ENCODE measurements at places on chromosomes 7 and 10.

DNA sequence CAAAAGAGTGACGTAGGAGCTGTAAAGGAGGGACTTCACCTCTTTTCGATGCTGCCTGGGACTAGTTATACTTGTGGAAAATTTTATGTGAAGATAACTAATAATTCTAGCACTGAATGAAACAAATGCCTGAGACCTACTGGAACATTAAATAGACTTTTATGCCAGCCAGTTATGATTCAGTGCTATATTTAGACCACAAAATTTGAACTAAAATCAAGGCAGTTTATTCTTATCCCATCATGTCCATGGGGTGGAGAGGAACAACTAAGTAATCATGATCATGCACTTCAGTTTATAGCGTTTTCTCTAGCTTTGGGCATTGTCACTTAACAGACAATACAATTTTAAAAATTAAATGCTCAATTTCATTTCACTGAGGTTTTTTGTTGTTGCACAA is 76.7 kb downstream of the ZEB1 start:
- no peak for DNase-seq

DNA sequence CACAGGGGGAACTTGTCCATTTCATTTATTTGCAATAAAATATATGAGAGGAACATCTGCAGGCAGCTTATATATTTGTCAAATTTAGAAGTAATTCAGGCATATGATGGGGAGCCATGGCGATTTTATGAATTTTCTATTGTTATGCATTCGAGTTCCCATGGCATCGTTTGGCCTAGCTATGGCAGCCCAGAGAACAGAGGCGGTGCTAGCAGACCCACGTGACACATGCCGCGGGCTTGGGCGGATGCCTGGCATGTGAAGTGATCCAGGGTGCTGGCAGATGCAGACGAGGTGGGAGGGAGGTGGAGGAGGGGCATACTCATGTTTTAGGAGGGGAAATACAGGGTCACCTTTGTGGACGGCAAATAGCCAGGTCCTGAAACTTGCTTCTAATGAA is 560.0 kb upstream of the GALNT17 start:
- no peak for DNase-seq

GRCh38 chr10:8114741-8115617 is 60.5 kb downstream of the GATA3 start:
- DNase-seq, result no peak

GRCh38 chr7:142647749-142648148 is 101.5 kb upstream of the PRSS1 start:
- DNase-seq, result no peak

GRCh38 chr7:79968077-79968648 is 166.5 kb upstream of the GNAI1 start:
- DNase-seq, result no peak

DNA sequence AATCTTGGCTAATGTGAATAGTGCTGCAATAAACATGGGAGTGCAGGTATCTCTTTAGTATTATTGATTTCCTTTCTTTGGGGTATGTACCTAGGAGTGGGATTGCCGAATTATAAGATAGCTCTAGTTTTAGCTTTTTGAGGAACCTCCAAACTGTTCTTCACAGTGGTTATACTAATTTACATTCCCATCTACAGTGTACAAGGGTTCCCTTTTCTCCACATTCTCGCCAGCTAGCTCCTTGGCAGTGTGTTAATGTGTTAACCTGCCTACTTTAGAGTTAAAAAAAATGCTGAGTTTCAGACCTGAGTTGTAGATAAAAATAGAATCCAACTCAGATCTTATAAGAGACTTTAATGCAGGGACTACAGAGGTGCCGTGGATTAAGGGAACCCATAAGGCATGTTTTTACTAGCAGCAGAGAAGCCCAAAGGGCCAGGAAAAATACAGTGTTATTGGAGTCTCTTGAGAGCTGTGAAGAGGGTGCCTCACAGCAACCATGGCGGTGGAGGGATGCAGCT is 35.4 kb downstream of the CDK13 start:
- DNase-seq, result no peak

- no peak for DNase-seq
Measured at GRCh38 chr7:113158756-113159155, 40.4 kb upstream of the SMIM30 start.

GRCh38 chr7:111788286-111789047 is 226.2 kb upstream of the IMMP2L start:
- no peak for DNase-seq

DNA sequence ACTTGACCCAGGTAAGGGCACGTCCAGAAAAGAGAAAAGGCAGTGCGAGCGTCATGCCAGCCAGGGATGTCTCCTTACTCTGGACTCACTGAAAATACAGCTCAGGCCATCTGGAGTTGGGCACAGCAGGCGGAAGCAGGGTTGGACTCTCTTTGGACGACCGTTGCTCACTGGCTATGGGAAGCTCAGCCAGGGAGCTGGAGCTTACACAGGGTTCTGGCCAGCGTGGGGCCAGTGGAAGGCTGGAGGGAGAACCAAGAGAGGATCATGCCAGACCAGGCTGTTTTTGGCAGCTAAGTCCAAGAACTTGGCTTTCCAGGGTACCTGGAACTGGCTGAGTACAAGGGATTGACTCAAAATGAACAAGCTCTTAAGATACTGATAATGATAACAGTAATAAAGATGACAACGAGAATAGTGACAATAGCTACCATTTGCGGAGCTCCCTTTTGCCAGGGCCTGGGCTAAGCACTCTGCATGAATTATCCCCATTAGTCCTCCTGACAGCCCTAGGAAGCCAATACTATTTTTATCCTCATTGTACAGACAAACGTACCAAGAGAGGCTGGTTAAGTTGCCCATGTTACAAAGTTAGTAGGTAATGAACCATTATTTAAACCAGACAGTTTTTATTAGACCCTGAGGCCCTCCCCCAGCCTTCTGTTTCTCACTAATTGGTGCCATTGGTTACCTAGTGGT is 177.6 kb downstream of the PTPN20 start:
- no peak for DNase-seq

GRCh38 chr7:33916357-33917081 is 11.2 kb downstream of the BMPER start:
- DNase-seq, result no peak

- DNase-seq, result no peak
Measured at GRCh38 chr10:68470300-68470699, 1.5 kb downstream of the DNA2 start.

GRCh38 chr10:128420623-128421022 is 294.4 kb upstream of the MKI67 start:
- DNase-seq, result no peak

DNA sequence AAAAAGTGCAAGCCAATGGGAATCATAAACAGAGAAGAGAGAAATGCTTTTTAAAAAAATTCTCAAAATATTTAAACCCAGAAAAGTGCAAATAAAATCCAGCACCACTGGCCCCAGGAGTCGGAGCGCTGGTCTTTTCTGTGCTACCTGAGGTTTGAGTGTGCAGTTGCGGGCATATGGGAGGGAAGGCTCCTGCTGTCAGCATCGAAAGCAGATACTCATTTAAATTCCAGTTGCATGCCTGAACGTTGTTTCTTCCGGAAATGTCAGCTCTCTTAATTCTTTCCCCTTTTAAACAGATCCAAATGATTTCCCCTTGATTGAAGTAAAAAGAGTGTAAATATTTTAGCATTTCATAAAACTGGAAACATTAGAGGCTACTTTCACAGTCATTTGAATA is 240.5 kb upstream of the GPR26 start:
- no peak for DNase-seq

DNA sequence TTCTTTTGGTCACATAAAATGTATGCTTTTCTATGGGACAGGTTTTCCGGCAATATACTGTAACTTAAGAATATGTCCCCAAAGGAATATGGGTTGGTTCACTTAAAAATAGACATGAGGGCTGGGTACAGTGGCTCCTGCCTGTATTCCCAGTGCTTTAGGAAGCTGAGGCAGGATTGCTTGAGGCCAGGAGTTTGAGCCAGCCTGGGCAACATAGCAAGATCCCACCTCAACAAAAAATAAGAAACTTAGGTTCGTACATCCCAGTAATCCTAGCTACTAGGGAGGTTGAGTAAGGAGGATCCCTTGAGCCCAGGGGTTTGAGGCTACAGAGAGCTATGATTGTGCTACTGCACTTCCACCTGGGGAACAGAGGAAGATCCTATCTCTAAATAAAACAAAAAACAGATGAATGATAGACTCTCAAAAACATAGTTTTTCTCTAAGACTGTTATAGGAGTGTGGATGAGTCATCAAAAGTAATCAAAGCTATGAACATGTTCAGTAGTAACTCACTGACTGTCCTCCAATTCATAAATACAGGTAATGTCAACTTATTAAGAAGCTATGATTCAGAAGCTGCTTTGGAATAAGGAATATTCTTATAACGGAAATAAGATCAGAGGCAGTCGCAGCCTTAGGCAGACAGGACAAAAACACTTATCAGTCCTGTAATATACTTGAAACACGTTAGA is 2.6 kb upstream of the SEC31B start:
- no peak for DNase-seq

DNA sequence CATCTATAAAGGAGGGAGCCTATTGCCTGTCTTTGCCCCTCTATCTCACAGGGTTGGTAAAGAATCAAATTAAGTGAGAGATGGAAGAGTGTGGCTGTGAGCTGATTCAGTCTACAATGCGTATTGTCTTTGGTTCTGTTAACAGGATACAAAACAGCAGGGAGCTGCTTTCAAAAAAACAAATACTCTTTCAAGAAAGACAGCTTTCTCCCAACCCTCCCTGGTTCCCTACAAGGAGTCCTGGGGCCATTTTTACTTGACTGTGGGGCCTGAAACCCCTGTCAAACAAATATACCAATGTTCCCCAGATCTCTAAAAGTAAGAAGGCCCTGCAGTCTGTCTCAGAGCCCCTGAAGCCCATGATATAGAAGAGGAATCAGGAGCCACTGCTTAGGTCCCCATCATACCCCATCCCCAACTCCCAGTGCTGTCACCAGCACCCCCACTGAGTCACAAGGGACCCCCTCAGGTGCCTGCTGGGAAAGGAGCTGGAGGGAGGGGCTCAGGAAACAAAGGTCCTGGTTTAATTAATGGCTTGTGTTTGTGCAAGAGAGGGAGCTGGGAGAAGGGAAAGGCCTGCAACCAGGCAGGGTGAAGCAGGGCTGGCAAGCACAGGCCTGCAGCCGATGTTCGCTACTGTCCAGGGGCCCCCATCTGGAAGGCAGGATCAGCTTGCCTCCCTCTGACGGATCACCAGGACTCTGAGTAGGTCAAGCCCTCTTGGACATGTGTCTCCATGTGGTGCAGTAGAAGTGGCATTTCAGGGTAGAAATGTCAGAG is 182.0 kb upstream of the GHITM start:
- no peak for DNase-seq

- DNase-seq, result no peak
Measured at GRCh38 chr7:149846436-149847046, 8.4 kb downstream of the ZNF862 start.

DNA sequence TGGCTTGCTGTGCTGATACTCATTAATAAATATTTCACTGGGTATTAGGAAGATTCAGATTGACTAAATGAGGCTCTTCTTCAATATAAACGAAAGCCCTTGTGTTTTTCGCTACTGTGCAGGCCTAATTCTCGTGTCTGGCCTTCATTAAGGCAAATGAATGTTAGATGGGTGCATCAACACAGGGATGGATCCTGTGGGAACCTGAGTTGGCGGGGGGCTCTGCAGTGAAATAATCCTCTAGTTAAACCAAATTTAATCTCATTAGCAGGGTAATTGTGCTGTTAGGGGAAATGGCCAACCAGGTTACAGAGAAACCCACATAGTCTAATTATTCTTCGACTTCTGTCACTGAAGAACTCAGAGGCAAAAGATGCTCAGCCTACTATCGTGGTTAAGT is 325.8 kb upstream of the LRGUK start:
- DNase-seq, result no peak

DNA sequence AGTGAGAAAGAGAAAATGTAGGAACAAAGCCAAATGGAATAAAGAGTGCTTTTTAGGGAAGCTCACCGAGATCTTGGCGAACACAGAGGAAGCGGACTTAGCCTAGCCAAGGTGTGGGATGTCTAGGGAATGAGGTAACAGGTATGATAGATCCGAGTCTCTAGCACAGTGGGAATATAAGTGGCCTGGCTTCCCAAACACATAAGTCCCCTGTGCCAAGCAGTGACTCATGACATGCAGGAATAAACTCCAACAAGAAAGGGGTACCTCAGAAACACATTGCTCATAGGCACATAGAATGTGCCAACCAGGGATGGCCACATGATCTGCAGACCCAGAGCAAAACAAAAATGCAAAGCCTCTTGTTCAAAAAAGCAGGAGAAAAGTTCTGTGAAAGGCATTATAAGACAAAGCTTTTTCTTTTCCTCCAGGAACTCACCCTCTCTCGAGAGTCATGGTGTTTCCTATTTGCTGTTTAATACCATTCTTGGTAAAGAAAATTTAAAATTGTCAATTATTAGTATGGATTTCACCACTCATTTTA is 542.5 kb downstream of the GATA3 start:
- no peak for DNase-seq

- no peak for DNase-seq
Measured at GRCh38 chr7:134763960-134764359, 15.5 kb upstream of the CALD1 start.

DNA sequence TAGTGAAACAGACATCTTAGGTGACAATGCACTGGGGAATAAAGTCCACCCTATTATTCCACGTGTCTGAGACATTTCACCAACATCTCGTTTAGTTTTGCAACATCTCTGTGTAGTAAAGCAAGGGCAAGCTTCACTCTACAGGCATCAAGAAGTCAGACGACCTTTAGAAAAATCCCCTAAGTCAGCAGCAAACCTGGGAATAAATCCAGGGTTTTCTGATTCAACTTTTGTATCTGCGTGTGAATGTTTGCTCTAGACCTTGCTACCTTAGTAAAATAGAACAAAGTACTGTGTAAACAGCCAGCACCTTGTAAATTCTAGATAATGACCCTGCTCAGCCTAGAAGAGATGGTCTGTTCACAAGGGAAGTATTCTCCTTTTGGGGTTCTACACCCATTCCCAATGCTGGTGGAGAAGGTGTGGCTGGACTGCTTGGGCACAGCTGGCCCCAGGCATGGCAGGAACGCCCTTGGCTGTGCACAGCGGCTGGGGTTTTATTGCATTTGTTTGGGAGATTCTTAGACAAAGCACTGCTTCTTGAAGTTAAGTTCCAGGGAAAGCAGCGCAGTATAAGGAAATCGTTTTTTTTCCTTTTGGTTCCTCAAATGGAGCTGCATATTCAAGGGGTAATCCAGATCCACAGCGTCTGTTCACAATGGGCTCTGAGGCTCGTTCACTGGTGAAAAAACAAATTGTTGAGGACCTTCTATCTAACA is 38.3 kb upstream of the GALNTL5 start:
- no peak for DNase-seq

- no peak for DNase-seq
Measured at GRCh38 chr7:155918720-155919390, 106.6 kb upstream of the SHH start.

GRCh38 chr10:112115781-112116385 is 67.7 kb downstream of the GPAM start:
- DNase-seq, result no peak

DNA sequence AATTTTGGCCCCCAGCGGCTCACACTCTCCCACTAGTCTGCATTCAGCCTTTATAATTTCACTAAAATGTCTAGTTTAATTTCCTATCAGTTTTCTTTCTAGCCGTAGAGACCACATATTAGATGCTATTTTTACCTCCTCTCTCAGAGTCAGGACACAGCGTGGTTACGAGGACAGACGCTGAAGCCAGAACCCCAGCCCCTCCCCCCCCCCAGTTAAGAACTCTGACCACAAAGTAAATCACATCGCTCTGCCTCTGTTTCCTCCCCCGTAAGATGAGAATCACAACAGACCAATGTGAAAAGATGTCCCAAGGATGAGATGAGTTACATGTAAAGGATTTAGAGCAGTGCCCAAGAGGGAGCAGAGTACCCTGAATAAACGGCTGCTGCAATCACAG is 11.1 kb upstream of the TARP start:
- no peak for DNase-seq

GRCh38 chr7:93232673-93233018 is 480 bp downstream of the VPS50 start:
- no peak for DNase-seq

All from cortex of kidney (tissue), 1 donor.